Thoracic aorta (tissue), 2 donors: ENCODE measurements at places on chromosomes 1 and 21. TPM values are rescaled to one million over a fixed set of nuclear protein-coding genes. Genes with fewer than 3 reads are reported as not detected.

DNA sequence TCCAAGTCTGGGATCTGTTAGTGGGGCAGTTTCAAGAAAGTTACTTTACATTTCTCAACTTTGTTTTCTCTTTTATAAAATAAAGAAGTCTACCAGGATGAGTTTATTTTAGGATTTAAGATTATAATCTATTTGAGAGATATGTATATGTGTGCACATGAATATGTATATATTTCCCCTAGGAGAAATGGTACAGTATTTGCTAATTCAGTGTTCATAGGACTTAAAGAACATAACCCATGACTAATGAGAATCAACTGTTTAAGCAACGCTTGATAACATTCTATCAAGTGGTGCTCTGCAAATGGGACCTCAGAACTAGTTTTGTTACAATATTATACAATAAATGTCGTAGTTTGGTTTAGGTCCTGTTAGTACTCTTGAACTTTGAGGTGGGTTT, 7.0 kb downstream of the BCAS2 start:
- DNase-seq: no peak
- H3K4me1 ChIP-seq: peaks cover 12% of the 10 kb centered on the region
- H3K4me3 ChIP-seq: no peak overlapping the region
- H3K27me3 ChIP-seq: no peaks in the 10 kb centered on the region
- H3K36me3 ChIP-seq: peaks cover 37% of the 10 kb centered on the region

GRCh38 chr1:9888886-9889285, 21.2 kb downstream of the CTNNBIP1 start:
- H3K4me3 ChIP-seq: no peak overlapping the region
- H3K4me1 ChIP-seq: peaks cover 11% of the 10 kb centered on the region
- DNase-seq: no peak
- no peaks in the 10 kb centered on the region for H3K27me3 ChIP-seq

Gene SYTL1
- 5.5 TPM for total RNA-seq

DNA sequence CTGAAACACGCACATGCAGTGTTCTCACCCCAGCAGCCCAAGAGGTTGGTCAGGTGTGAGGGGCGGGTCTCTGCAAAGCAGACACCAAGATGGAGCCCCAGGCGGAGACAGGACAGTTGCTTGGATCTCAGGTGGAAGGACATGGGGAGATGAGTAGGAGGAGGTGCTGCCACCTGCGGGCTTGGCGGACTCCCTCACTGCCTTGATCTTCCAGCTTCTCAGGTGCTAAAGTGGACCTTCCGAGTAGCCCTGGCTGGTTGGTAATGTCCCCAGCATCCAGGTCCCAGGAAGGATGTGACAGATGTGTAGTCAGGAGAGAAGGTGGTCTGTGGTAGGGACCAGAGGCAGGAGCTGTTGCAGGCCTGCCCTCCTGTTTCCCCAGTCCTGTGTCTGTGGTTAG, 114.1 kb downstream of the AJAP1 start:
- H3K36me3 ChIP-seq: no peaks in the 10 kb centered on the region
- H3K27ac ChIP-seq: no peak overlapping the region
- no peaks in the 10 kb centered on the region for H3K4me1 ChIP-seq
- no peaks in the 10 kb centered on the region for H3K27me3 ChIP-seq
- H3K4me3 ChIP-seq: no peak overlapping the region

GRCh38 chr1:38291906-38292521, 245.4 kb upstream of the POU3F1 start:
- DNase-seq: no peak
- peak overlapping the region; percentile 52 for H3K4me3 ChIP-seq
- no peak overlapping the region for H3K27ac ChIP-seq
- H3K4me1 ChIP-seq: no peaks in the 10 kb centered on the region
- H3K36me3 ChIP-seq: no peaks in the 10 kb centered on the region

GRCh38 chr1:99661780-99662179, 15.9 kb downstream of the PALMD start:
- no peaks in the 10 kb centered on the region for H3K36me3 ChIP-seq
- H3K27ac ChIP-seq: no peak overlapping the region
- no peaks in the 10 kb centered on the region for H3K27me3 ChIP-seq
- no peak for DNase-seq

DNA sequence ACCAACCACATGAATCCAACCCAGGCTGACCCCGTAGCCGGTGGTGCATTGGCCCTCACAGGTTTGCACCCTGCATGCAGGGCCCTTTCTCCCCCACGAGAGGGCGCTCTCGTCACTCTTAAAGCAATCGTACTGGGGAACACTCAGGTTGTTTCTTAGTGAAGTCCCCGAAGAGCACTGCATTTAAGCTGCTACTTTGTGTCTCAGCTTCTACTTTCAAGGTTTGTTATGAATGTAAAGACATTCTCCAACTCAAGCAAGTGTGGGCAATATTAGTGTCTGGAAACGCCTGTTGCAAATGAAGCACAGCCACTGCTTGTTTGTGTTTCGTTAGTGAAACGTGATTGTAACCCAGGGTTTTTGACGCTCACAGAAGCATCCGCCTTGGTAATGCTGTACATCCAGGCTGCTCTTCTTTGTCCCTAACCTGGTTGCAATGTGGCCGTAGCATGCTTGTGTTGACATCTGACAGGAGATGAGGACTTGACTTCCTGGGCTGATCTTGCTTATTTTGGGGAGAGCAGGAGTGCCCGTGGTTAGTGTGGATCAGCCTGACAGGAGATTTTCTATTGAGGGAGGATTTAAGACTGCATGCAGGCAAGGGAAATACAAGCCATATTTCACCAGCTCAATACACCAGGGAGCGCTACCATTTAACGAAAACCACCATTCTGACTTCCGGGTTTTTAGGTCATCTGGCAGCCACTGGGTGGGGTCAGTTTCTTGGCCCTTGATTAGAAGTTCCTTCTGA, 79.8 kb downstream of the ST6GALNAC3 start:
- peak overlapping the region; percentile 12 for H3K27ac ChIP-seq
- H3K36me3 ChIP-seq: no peaks in the 10 kb centered on the region
- no peaks in the 10 kb centered on the region for H3K27me3 ChIP-seq
- H3K4me3 ChIP-seq: peak overlapping the region; percentile 70

Gene FAM167B
- 0.78 TPM for total RNA-seq

DNA sequence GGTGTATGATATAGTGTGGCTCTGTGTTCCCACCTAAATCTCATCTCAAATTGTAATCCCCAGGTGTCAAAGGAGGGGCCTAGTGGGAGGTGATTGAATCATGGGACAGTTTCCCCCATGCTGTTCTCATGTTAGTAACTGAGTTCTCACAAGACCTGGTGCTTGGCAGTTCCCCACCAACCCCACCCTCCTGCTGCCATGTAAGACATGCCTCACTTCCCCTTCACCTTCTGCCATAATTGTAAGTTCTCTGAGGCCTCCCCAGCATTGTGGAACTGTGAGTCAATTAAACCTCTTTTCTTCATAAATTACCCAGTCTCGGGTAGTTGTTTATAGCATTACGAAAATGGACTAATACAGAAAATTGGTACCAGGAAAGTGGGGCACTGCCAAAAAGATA, 1705.3 kb downstream of the NCAM2 start:
- H3K36me3 ChIP-seq: no peaks in the 10 kb centered on the region
- no peak overlapping the region for H3K4me3 ChIP-seq
- no peak overlapping the region for H3K27ac ChIP-seq
- H3K27me3 ChIP-seq: no peaks in the 10 kb centered on the region
- no peak for DNase-seq

Gene TPTE
- total RNA-seq: not detected

GRCh38 chr1:161885003-161885402, 118.9 kb downstream of the ATF6 start:
- no peak overlapping the region for H3K4me3 ChIP-seq

DNA sequence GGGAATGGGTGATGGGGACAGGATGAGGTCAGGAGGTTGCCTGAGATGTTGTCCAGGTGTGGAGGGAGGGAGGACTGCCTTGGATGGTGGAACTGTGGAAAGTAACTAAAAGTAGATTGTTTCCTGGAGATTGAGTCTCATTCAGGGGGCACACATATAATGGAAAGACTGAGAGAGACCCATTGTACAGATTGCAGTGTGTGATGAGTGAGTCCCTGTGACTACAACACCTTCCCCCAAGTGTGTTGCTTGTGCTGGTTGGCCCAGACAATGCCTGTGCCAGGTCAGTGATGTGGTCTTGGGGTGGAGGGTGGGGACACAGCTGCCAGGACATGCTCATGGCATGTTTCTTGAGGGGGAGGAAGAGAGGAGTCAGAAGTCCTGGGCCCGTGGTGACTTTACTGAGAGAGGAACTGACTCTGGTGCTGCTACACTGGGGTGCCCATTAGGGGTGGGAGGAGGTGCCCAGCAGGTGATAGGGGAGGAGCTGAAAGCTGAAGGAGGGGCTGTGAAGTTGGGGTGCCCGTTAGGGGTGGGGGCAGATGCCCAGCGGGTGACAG, 5.2 kb downstream of the SNAP47 start:
- H3K27me3 ChIP-seq: no peaks in the 10 kb centered on the region
- H3K4me3 ChIP-seq: no peak overlapping the region
- no peaks in the 10 kb centered on the region for H3K36me3 ChIP-seq
- H3K4me1 ChIP-seq: peaks cover 14% of the 10 kb centered on the region
- H3K27ac ChIP-seq: no peak overlapping the region
- no peak for DNase-seq

DNA sequence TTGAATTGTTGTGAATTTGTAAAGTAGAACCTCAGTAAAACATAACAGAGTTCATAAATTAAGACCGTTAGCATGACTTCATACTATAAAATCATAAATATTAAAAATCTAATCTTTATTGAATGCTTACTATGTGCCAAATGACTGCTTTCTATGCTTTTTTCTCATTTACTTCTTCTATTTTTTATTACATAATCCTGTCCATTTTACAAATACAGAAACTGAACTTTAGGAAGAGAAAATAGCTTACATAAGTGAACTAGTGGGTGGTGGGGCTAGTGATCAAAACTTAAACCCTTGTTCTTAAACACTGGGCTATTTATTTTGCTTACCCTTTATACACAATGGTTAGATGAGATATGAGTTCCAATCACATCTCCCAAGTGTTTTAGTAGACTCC, 122.3 kb downstream of the ZC3H11B start:
- no peak for DNase-seq
- no peak overlapping the region for H3K27ac ChIP-seq
- no peaks in the 10 kb centered on the region for H3K4me1 ChIP-seq
- H3K4me3 ChIP-seq: no peak overlapping the region
- no peaks in the 10 kb centered on the region for H3K27me3 ChIP-seq
